HuH-7.5 (cell line): ENCODE measurements at places on chromosomes 2 and 18.

GRCh38 chr2:238945433-238946150, 97.7 kb downstream of the TWIST2 start:
- peak; percentile 27 for DNase-seq

- no peak for DNase-seq
Observed at GRCh38 chr2:232890896-232891601, 21.0 kb downstream of the SNORC start.

GRCh38 chr2:149357058-149357457, 26.7 kb downstream of the LYPD6 start:
- DNase-seq, result no peak

DNA sequence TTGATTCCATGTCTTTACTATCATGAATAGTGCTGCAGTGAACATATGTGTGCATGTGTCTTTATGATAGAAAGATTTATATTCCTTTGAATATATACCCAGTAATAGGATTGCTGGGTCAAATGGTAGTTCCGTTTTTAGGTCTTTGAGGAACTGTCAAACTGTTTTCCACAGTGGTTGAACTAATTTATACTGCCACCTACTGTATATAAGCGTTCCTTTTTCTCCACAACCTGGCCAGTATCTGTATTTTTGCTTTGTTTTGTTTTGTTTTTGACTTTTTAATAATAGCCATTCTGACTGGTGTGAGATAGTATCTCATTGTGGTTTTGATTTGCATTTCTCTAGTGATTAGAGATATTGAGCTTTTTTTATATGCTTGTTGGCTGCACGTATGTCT, 641.6 kb downstream of the SUCLG1 start:
- no peak for DNase-seq

- no peak for DNase-seq
Observed at GRCh38 chr18:13268158-13269012, 49.8 kb downstream of the LDLRAD4 start.

DNA sequence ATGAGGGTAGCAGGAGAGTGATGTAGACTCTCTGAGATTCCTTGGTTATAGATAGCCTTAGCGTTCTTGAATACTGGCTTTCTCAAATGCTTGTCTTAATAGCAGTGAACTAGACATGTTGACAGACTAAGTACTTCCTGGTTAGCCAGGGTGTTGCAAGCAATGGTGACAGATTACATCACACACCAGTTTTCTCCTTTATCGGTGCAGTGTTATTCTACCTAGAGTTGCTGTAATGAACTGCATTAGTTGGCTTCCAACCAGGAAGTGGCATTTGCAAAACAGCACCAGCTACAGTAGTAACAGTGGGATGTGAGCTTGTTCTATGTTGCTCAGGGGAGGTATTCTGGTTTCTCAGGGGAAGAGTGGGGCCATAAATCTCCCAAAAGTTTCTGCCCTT, 582.2 kb upstream of the DDX18 start:
- DNase-seq, result no peak

- DNase-seq, result no peak
Observed at GRCh38 chr2:195505701-195506100, 151.3 kb upstream of the SLC39A10 start.

DNA sequence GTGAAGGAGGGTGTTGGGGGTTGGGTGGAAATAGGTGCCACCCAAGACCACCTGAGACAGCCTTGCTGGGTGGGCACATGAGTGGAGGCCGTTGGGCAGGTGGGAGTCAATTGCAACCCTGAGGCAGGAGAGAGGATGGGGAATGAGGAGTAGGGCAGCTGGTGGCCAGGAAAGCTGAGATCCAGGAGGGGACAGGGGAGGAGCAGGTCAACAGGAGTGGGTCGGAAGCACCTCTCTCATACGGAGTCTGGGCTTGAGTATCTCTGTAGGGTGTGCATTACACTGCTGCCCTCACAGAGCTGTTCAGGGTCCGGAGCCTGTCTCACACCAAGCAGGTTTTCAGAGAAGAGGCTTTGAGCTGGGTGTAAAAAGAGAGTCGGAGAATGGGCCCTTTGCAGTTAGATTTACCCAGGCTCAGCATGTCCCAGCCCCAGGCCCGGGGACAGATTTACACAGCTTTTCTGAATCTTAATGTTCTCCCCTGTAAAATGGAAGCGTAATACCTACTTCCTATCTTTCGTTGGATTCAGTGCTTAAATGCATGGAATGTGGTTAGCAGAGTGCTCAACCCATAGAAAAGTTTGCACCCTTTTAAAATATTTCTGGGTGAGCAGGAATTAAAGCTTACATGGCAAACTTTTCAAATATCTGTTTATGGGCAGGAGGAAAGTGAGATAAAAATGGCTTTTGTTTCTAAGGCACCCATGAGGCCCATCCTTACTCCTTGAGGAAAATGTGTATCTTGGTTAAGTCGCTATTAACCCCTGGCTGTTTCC, 144.0 kb upstream of the MYCN start:
- no peak for DNase-seq

- DNase-seq, result no peak
Observed at GRCh38 chr18:45678850-45679249, 45.1 kb upstream of the SLC14A1 start.

- DNase-seq, result no peak
Observed at GRCh38 chr2:190553254-190553653, 18.7 kb upstream of the NEMP2 start.

GRCh38 chr2:171320208-171320621, 113.6 kb downstream of the METTL8 start:
- no peak for DNase-seq

GRCh38 chr18:22293417-22293816, 124.0 kb downstream of the GATA6 start:
- no peak for DNase-seq

GRCh38 chr2:238954841-238955591, 107.1 kb downstream of the TWIST2 start:
- DNase-seq, result no peak

GRCh38 chr2:128309280-128310093, 9.2 kb downstream of the HS6ST1 start:
- peak; percentile 73 for DNase-seq

DNA sequence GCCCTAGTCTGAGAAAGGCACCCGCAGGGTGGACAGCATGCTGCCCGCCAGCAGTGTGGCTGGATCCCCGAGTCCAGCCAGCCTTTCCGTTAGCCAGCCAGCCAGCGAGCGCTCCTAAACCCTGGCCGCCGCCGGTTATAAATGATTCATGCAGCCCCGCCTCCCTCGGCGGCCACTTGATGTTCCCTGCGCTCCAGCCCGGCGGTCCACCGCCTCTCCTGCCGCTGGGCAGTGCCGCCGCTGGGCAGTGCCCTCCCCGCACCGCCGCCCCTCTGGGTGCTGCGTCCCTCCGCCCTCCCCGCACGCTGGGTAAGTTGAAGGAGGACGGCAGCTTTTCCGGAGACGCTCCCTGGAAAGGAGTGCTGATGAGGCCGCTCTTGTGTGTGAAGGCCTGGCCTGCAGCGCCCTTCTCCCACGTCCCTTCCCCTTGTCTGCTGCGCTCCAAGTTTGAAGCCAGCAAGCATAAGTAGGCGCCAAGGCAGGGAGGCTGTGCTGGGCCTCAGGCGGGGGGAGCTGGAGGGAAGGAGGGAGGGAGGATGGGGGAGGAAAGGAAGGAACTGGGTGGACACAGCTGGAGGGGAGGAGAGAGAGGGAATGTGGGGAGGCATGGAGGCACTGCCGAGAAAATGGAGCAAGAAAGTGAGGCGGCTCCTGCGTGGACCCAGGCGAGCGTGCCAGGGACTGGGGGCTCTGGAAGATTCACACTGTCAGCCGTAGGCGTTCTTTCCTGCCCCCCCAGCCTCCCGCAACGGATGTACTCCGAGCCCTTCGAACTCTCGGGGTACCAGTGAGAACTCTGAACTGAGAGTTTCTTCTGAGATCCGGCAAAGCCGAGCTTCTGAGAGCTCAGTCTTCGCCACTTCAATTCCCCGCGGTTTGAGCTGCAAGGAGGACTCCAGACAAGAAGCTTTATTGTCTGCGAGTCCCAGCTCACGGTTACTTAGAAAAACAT, 131.9 kb downstream of the GLI2 start:
- no peak for DNase-seq
